Glutamatergic neuron (in vitro differentiated cells): ENCODE measurements at places on chromosomes 11 and 22.

- DNase-seq: no peak
Observed at GRCh38 chr11:63564784-63565350, 1.7 kb upstream of the PLAAT2 start.

DNA sequence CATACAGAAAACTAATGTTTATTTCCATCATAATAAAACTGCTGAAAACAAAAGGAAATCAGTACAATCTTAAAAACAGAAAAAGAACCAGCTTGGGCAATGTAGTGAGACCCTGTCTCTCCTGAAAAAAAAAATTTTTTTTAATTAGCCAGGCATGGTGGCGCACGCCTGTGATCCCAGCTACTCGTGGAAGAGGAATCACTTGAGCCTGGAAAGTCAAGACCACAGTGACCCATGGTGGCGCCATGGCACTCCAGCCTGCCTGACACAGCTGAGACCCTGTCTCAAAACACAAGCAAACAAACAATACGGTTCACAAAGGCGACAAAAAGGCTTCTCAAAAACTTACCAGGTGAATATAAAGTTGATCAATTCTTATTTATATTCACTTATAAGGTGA lies 289.7 kb downstream of the BRD1 start:
- DNase-seq: no peak

- DNase-seq: no peak
Observed at GRCh38 chr11:41879214-41879613, 419.8 kb upstream of the LRRC4C start.

GRCh38 chr11:75498556-75499255 lies 27.0 kb downstream of the GDPD5 start:
- no peak for DNase-seq

- no peak for DNase-seq
Observed at GRCh38 chr11:29985248-29985647, 31.6 kb downstream of the KCNA4 start.

- no peak for DNase-seq
Observed at GRCh38 chr11:47235163-47235562, 13.5 kb downstream of the ACP2 start.

GRCh38 chr11:113817162-113817561 lies 37.6 kb downstream of the CLDN25 start:
- DNase-seq: no peak

DNA sequence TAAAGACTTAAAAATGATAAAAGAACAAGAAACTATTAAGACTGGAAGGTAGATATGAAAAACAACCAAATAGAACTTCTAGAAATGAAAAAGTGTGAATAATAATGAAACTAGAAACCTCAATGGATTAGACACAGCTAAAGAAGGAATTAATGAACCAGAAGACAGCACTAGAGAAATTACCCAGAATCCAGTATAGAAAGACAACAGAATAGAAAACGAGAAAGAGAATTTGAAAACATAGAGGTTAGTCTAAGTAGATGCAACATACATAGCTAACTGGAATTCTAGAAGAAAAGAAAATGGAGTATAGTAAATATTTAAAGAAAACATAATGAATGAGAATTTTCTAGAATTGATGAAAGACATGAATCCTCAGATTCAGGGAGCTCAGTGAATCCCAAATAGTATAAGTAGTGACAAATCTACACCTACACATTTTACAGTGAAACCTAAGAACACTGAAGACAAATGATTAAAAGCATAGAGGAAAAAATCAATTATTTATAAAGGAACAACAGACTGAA lies 111.9 kb downstream of the PARVA start:
- no peak for DNase-seq

DNA sequence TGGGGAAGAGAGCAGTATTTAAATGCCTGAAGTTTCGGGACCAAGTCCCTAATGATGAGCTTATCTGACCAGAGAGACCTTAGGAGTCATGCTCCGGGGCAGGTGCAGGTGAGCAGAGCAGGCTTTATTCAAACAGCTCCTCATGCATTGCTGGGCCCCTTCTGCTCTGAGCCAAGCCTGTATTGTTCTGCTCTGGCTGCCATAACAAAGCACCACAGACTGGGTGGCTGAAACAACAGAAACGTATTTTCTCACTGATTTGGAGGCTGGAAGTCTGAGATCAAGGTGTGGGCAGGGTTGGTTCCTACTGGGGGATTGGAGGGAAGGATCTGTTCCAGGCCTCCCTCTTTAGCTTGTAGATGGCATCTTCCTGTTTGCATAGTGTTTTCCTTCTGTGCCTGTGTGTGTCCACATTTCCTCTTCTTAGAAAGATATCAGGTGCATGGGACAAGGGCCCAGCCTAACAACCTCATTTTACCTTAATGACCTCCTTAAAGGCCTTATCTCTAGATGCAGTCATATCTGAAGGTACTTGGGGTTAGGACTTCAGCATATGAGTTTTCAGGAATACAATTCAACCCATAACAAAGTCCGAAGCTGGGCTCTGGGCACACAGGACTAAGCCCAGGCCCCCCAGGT lies 97.1 kb upstream of the PARVA start:
- no peak for DNase-seq

DNA sequence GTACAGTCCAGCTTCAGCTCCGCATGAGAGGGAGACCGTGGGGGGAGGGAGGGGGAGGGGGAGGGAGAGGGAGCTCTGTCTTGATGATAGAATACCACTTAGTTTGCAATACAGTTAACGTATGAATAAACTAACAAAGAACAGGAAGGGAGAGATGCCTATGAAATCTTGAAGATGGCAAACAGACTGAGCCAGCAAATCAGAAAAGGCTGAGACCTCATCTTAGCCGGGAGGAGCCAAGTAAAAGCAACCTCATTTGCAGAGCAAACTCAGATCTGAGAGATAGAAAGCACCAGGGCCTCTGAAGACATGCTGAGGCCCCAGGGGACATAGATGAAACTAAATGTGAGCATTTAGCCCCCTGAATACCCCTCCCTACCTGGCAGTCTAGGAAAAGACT lies 23.0 kb downstream of the APLP2 start:
- DNase-seq: no peak

DNA sequence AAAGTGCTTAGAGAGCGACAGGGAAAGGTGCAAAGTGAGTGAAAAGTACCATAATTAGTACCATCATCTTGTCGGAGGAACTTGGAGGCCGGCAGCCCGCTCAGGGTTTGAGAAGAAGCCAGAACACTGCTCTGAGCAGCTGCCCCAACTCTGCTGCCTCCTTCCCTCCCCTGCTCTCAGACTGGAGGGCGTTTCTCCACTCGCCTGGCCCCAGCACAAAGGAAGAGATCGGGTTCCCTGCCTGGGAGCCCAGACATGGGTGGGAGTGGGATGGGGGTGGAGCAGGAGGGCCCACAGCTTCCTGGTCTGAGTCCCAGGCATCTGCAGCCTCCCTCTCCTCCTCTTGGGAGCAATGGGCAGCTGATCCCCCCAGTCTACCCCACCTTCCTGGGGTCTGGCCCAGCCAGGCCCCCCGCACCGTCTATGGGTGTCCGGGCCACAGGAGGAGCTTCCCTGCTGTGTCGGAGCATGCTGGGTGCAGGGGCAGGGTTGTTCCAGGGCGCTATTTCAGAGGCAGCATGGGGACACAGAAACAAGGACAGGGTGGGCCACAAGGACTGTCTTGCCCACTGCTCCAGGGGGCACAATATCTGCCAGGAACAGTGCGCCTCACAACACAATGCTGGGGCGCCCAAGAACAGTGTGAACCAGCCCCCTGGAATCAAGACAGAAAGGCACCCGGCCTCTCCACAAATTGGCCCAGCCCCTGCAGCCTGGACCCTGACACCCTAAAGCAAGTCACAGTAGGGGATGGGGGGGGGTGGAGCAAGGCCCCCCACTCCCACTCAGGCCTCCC lies 4.8 kb downstream of the LIF start:
- DNase-seq: no peak

- no peak for DNase-seq
Observed at GRCh38 chr22:29463629-29464028, 16.4 kb upstream of the NEFH start.

- DNase-seq: no peak
Observed at GRCh38 chr22:37231406-37232139, 12.5 kb downstream of the RAC2 start.

GRCh38 chr22:35419756-35420155 lies 19.8 kb downstream of the MCM5 start:
- DNase-seq: no peak

DNA sequence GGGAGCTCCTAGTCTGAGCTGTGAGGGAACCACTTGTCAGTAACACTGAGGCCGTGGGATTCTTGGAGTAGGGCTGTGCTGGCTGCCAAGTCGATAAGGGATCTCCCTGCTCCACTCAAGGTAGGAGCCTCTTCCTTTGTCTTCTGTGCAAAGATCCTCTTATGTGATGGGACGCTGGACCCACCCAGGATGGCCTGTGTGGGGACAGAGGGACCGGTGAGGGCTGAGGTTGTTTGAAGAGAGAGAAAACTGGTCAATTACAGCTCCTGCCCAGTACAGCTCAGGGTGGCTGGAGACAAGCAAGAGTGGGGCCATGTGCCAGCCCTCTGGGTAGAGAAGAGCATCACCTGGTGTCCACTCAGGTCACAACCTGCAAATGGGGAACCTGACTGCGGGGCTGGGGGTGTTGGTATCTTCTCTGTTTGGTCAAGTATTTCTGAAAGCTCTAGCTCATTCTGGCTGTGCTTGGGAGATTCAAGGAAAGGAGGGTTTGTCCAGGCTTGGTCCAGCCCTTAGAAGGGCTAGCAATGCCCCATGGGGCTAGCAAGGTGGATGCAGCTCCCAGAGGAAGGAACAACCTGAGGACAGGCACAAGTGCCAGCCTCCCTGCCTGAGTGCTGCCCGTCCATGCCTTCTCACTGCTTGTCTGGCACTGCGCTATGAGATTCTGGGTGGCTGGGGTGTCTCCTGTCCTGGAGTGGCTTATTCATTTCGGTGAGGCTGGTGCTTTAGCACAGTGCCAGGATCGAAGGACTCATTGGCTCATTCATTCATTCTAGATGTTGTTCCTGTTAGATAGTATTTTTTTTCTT lies 27.6 kb upstream of the BAIAP2L2 start:
- DNase-seq: no peak

DNA sequence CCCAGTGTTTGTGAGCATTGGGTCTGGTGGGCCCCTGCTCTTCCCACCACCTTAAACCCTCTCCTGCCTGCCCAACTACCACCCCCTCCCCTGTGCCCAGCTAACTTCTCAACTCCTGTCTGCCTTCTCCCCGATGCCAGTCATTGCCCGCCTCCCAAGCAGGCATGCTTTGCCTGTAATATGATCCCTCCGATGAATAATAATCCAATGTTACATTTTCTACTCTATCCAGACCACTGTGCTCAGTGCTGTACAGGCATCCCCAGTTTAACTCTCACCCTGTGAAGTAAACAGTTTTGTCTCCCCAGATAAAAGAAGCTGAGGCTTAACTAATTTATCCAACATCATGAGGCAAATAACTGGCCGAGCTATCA lies 35.5 kb upstream of the OLFML1 start:
- no peak for DNase-seq

DNA sequence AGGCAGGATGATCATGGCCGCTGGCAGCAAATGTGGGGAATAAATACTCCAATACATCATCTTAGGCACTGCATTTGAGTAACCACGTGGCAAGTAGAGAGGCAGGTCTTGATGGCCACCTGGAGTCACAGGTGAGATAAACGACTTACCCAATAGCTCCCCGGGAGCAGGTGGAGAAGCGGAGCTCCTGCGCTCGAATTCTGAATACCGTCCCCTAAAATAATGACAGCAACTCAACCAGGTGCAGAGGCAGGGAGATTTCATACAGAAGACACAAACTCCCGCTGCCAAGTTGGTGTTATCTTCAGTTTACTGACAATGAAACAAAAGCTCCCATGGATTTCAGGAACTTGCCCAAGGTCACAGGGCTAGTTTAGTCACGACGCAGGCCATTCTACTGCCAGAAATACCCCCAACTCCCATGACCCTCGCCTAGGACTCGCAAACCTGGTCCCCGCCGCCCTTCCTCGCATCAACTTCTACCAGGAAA lies 437 bp downstream of the SLC43A3 start:
- no peak for DNase-seq

DNA sequence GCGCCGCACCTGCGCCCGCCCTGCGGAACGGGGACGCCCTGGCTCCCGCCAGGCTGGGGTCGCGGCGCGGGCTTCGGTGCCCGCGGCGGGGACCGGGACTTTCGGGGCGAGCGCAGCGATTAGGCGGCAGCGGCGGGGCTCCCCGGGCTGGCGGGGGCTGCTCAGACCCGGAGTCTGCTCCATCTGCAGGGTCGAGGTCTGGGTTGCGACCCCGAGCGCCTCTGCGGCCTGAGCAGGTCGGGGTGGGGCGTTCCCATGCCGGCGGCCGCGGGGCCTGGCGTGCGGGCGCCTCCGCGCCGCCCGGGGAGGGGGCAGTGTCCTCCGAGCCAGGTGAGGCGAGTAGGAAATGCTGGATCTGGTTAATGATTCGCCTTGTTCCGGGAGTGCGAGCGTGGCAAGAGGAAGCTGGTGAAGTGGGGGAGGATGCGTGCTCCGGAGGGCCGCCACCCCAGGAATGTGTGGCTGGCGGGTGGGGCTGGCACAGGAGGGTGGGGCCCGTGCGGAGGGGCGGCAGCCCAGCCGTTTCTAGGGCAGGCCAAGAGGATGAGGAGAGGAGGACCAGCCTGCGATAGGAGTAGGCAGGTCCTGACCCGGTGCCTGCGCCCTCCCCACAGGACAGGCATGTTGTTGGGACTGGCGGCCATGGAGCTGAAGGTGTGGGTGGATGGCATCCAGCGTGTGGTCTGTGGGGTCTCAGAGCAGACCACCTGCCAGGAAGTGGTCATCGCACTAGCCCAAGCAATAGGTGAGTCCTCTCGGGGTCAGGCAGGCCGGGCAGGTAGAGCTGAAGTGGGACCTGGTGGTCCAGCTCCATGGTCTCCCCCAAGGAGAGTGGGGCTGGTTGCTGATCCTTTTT lies 606 bp downstream of the RASSF7 start:
- no peak for DNase-seq

DNA sequence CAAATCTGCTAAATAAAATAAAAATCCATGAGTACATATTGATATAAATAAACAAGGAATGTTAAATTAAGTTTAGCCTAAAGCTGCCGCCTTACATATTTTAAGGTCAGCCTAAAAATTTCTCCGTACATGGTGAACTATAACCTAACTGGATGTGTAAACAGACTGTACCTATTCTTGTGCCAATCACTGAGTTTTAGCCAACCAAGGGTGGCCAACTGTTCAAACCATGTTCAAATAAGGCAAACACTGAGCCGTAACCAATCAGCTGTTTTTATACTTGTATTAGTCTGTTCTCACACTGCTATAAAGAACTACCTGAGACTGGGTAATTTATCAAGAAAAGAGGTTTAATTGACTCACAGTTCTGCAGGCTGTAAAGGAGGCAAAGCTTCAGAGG lies 8.6 kb upstream of the QSER1 start:
- DNase-seq: no peak

GRCh38 chr11:2460540-2461252 lies 15.9 kb downstream of the KCNQ1 start:
- no peak for DNase-seq

- no peak for DNase-seq
Observed at GRCh38 chr11:77438487-77438886, 35.4 kb downstream of the PAK1 start.

GRCh38 chr11:119404872-119405271 lies 18.1 kb downstream of the THY1 start:
- no peak for DNase-seq
